ENCODE measurements at places on chromosomes 4 and X.
A peak's percentile ranks its signal among the peaks of the same experiment; 100 is the strongest.

DNA sequence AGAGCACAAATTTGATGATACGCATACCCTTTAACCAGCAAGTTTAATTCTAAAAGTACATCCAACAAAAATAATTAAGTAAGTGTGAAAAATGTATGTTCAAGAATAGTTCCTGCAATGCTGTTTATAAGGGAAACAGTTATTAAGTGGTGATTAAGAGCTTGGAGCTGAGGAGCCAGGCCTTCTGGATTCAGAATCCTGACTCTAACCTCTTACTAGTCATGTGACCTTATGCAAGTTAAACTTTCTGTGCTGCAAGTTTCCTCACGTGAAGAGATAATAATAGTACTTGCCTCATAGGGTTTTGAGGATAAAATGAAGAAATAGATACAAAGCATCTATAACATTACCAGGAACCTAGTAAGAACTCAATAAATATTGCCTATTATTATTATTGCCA lies 77.7 kb downstream of the FAM13A start:
- no peak for DNase-seq

DNA sequence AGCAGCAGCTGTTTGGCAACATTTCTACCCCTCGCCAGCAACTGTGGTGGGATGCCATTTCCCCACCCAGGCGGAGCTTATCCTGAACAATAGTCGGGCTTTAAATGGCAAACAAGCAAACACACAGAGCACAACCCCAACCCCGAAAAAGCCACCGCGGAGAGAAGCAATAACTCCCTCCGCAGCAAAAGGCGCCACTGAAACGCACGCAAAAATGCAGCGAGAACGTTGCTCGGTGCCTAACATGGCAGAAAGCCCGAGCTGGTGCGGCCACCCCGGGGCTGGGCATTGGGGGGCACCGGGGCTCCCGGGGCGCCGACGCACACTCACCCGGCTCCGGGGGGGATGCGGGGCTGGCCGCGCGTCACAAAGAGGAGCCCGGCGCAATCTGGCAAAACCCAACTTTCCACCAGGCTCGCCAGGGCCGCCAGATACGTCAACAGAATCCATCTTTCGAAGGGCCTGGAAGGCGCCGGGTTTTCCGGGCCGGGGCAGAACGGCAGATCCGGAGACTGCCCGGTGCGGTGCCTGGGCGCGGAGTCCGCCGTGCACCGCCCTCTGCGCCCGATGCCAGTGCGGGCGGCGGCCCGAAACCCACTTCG lies 818 bp downstream of the RAI2 start:
- no peak for DNase-seq

DNA sequence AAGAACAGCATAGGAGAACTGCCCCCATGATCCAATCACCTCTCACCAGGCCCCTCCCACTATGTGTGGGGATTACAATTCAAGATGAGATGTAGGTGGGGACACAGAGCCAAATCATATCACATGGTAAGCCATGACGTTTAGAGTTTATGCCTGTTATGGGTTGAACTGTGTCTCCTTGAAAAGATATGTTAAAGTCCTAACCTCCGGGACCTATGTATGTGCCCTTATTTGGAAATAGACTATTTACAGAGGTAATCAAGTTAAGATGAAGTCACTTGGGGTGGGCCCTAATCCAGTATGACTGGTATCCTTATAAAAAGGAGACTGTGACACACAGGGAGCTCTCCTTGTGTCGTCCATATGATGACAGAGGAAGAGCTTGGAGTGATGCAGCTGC lies 25.2 kb upstream of the SLC2A9 start:
- no peak for DNase-seq

DNA sequence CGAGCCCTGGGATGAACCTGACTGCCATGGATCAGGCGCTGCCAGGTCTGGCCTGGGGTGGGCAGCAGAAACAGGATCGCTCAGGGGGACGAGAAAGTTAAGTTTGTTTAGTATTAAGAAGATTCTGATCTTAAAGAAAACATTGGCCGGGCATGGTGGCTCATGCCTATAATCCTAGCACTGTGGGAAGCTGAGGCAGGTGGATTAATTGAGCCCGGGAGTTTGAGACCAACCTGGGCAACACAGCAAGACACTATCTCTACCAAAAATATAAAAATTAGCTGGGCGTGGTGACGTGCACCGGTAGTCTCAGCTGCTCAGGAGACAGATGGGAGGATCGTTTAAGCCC lies 696 bp upstream of the FLNA start:
- no peak for DNase-seq

GRCh38 chr4:158422546-158422945 lies 99.1 kb upstream of the RXFP1 start:
- no peak for DNase-seq

GRCh38 chrX:119541188-119541587 lies 24.0 kb downstream of the STEEP1 start:
- DNase-seq = peak; percentile 81

DNA sequence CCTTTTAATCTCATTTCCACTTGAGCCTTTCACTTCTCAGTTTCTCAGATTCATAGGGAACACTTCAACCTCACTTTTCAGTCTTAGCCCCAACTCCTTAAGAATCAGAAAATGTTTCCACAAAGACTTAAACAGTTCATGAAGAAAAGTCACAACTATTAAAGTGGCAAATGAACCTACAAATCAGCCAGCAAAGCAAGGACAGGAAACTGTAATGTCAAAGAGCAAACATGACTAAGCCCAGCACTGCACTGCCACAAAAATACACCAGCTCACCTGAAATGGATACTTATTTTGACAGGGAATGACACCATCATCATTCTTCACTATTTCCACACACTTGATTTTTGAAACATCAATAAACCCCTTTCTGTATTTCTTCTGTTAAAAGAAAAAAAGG lies 41.8 kb upstream of the TXK start:
- DNase-seq = peak; percentile 27

- DNase-seq = no peak
Observed at GRCh38 chrX:96861661-96862060, 22.0 kb upstream of the RPA4 start.

Data from EL (cell line).